ENCODE measurements at places on chromosomes 13 and 19.

DNA sequence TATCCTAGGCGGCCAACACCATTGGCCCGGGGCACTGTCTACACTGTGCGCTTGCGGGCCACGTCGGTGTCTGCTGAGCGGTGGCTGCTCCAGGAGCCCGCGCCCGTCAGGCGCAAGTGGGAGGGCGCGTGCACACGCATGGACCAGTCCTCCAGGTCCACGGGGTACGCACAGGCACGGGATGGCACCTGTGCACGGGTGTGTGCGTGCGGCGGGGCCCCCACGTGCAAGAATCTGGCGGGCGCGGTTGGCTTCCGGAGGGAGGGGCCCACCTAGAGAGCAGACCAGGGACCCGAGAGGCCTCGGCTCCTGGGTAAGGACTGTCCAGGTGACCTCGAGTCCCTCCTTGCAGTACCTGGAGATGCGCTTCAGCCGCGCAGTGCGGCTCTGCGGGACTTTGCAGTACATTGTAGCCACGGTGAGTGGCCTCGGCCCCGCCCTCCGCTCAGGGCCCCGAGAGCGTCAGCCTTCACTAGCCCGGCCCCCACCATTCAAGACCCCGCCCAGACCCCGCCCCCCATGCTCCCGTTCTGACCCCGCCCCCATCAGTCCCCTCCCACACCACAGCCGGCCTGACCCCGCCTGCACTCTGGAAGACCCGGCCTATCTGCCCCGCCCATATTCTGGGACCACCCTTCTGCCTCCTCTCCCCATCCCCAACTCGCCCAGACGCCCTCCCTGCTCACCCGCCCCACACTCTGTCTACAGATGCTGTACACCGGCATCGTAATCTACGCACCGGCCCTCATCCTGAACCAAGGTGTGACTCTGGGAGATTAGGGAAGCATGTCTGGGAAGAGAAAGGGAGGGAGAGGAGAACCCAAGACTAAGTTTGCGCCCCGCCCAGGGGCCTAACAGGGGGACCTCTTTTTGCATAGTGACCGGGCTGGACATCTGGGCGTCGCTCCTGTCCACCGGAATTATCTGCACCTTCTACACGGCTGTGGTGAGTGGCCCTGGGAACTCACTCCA, 2.3 kb downstream of the SLC5A5 start:
- peak; percentile 39 for DNase-seq

- DNase-seq, result no peak
Observed at GRCh38 chr13:98089246-98089645, 53.6 kb upstream of the FARP1 start.

GRCh38 chr19:10927730-10928562, 493 bp downstream of the YIPF2 start:
- no peak for DNase-seq

- DNase-seq, result no peak
Observed at GRCh38 chr19:42487032-42487797, 41.1 kb downstream of the CEACAM1 start.

GRCh38 chr13:48975101-48975855, 434 bp upstream of the FNDC3A start:
- DNase-seq, result peak; percentile 1

GRCh38 chr19:310781-311496, 19.7 kb upstream of the PLPP2 start:
- DNase-seq, result no peak

- DNase-seq, result no peak
Observed at GRCh38 chr13:100440751-100441425, 147.7 kb downstream of the GGACT start.

DNA sequence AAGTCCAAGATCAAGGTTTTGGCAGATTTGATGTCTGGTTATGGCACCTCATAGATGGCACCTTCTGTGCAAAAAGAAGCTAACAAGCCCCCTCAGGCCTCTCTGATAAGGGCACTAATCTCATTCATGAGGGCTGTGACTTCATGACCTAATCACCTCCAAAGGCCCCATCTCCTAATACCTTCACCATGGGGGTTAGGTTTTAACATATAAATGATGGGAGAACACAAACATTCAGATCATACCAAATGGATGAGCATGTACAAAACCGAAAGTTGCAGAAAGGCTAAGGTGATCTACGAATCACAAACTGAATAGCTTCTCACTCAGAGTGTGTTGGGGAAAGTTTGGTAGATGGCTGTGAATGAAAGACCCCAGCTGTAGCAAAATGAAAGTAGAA, 217.4 kb downstream of the TBC1D4 start:
- no peak for DNase-seq

- no peak for DNase-seq
Observed at GRCh38 chr13:59674616-59675015, 489.1 kb downstream of the DIAPH3 start.

Measured in T-helper 22 cell (primary cell).